ENCODE measurements at places on chromosomes 7 and 10.
A peak's percentile ranks its signal among the peaks of the same experiment; 100 is the strongest.

DNA sequence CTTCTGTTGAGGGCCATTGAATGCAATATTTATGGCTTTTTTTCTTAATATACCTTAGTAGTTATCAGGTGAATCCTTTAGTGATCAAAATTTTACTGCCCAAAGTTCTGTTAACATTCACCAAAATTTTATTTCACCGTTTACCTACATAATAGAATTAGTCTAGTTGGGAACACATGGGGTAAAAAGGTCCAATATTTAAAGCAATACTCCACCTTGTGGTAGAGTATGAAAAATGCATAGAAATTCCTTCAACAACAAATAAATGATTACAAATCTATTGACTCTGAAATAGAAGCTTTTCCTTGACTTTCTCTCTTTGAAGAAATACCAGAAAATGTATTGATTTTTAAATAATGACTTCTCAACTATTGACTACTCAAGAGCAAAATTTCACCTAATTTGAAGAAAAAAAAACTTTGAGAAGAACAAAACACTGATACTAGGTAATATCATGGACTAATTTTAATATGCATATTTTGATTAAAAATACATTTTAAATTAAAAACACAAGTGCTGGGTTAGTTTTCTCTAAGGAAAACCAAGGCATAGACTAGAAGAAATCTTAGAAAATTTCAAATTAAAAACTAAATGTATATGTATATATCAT, 43.3 kb downstream of the POLR1F start:
- no peak for DNase-seq

DNA sequence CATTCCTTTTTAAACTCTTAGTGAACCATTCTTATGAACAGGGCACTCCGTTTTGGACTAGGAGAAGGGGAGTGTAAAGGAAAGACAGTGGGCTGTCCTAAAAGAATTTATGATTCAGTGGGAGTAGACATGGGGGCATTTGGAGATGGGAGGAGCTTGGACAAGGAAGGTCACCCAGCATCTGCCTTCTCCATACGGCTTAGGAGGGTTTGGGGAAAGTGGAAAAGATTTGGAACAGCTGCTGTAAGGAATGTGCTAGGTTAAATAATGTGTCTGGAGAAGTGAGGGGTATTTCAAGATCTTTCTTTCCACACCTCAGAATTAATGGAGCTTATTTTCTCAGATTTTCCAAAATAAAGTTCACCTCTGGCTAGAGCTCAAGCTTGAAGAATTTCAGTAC, 24.0 kb downstream of the SLC35G1 start:
- no peak for DNase-seq

GRCh38 chr7:107387573-107388219, 82.2 kb upstream of the GPR22 start:
- DNase-seq: peak; percentile 57

DNA sequence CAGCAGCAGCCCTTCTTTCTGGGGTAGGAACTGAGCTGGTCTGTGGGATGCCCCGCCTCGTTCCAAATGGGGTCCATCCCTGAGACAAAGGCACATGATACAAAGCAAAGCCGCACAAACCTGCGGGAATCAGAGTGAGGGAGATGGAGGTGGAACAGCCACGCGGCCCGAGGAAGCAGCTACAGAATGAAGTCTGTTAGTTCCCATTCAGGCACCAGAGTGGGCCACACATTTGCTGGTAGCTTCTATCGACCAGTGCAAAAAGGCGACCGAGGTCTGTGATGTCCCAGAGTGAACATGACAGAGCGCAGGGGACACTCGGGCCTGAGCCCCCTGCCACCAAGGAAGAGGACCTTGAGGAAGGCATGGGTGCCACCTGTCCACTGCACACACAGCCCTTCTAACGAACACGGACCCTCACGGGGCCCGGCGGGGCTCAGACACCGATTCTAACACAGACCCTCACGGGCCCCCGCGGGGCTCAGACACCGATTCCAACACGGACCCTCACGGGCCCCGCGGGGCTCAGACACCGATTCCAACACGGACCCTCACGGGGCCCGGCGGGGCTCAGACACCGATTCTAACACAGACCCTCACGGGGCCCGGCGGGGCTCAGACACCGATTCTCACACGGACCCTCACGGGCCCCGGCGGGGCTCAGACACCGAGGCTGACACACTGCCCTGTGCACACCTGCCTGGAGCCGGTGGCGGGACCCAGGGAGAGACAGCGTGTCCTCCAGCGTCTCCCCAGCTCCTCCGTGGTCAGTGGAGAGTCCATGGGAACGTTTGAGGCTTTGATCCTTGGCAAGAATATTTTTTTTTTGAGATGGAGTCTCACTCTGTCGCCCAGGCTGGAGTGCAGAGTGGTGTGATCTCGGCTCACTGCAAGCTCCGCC, 32.8 kb upstream of the FAM20C start:
- no peak for DNase-seq

DNA sequence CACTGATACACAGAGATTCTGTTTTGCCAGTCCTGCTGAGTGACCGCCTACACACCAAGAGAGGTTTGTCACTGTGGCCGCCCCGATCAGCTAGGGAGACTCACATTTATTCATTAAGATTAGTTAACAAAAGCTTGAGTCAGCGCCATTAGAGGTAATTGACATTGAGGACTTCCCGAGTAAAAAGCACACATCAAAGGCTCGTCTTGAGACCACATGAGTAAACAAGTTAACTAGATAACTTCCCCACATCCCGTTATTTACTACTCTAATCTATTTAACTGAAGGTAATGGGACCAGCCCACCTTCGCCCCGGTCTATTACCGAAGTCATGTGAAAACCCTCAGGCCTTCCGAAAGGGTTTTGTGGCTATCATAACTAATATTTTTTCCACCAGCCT, 23.0 kb downstream of the SRRM3 start:
- DNase-seq: no peak

DNA sequence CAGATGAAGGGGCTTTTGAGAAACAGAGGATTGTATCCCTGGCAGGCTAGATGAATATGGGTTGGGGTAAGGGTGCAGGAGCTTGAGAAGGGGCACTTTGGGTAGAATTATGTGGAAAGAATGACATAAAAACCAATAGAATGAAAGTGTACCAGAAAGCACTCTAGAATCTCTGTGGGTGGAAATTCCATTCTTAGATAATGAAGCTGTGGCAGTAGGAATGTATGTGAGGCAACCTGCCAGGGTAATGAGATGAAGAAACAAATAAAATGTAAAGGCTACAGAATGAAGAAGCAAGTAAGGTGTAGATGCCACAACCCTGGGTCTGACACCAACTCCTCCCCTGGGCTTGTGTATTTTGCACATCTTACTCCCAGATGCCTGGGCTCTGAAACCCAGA, 16.8 kb downstream of the NOBOX start:
- DNase-seq: peak; percentile 46

DNA sequence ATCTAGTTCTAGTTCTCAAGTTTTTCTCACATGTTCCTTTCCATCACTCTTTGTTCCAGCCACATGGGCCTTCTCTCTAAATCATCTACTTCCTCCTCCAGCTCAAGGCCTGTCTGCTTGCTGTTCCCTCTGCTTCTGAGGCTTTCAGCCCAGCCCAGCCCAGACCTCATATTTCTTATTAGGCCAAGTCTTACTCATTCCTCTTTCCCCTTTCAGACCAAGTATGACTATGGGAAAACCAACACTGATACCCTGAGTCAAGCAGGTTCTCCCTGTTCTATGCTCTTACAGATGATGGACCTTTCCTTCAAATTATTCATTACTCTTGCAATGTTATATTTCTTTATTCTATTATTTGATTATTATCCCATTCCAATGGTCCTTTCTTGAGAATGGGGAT, 80.3 kb upstream of the SEM1 start:
- no peak for DNase-seq

DNA sequence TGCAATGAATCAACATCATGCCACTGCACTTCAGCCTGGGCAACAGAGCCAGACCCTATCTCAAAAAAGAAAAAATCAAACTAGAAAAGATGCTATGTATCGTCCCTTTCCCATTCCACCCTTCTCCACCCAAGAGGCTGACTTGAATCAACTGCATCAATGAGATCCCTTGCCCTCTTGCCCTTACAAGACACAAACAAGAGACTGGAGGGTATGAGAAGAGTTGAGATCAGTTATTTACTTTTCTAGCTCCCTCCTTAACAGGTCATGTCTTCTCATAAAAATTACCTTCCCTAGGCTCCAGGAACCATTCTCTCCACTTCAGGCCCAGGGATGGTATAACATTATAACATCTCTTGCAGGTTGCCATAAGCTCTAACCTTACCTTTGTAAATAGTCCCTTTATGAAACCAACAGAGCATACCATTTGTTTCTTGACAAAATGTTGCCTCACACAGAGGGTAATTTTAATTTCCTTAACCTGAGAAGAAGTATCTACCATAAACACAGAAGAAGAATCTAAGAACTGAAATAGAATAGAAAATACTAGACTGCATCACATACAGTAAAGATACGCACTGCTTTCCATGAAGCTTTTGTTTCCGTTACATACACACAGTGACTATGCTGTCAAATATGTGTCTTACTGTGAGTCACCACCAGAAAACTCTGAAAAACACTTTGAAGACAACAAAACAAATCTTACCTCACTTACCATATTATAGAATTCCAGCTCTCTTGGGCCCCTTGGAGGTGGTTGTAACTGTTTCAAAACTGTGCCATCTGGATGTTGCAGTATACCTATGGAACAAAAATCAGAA, 30.5 kb downstream of the IPMK start:
- peak; percentile 70 for DNase-seq

DNA sequence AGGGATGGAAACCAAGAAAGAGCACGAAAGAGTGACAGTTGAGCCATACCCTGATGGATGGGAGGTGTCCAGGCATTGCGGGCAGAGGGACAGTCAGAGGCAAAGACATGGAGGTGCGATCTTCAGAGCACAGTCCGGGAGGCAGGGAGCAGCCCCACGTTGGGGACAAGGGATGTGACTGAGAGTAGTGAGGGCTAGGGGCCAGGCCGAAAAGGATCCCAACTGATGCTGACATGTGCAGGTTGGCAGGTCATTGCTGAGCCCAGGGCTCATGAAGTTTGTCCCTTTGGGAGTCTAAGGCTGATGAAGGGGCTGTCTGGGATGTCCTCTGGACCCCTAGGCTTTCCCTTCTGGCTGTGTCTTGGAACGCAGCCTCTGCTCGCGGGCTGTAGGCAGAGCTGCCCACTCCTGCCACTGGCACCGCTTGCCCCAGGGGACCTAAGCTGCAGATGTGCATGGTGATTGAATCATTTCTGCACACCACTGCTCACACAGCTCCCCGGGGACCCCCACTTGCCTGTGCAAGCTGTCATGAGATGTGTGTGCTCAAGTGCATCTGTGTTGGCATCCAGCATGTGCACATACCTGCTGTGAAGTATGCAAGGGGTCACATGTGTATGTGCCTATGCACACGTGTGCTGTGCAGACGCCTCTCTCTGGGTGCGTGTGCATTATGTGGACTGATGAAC, 125.1 kb downstream of the ZMIZ1 start:
- no peak for DNase-seq

DNA sequence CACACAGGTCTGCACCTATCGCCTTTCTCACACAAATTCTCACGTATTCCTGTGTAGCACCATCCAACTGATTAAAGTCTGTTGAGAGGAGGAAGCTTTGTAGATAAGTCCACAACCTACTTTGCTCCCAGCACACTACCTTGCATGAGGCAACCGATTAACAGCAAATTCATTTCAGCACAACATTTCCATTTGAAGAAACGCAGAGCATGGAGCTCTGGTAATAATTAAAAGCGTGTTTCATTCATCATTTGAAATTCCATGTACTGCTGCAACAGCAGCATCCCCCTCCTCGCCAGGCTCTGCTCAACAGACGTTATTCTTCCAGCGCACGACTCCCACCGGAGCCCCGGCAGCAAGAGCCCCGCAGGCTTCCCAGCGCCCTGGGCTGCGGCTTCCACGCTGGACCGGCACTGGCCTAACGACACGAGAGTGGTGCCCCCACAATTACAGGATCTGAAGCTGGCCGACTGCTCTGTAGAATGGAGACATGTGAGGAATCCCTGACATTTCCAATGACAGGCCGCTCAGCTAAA, 118.8 kb downstream of the DIP2C start:
- no peak for DNase-seq

DNA sequence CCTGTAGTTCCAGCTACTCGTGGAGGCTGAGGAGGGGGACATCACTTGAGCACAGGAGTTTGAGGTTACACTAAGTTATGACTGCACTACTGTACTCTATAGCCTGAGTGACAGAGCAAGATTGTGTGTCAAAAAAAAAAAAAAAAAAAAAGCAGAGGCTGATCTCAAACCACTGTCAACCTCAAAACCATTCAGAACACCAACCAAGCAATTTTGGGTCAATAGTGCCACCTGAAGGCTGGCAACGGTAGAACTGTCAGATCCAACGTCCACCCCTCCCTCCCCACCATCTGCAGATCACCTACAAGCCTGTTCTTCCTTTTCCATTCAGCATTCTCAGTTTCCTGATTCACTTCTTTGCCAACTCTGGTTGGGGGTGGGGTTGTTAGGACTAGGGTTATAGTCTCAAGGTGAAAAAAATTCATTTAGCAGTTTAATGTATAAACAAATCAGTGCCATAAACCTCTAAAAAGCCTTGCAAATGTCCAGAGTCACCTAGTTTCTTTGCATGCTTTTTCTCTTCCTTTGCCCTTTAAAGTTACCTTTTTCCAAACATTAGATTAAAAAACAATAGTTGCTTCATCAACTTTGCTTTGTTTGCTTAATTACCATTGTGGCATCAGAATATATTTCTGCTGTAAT, 2.6 kb downstream of the MRPS33 start:
- peak; percentile 62 for DNase-seq

DNA sequence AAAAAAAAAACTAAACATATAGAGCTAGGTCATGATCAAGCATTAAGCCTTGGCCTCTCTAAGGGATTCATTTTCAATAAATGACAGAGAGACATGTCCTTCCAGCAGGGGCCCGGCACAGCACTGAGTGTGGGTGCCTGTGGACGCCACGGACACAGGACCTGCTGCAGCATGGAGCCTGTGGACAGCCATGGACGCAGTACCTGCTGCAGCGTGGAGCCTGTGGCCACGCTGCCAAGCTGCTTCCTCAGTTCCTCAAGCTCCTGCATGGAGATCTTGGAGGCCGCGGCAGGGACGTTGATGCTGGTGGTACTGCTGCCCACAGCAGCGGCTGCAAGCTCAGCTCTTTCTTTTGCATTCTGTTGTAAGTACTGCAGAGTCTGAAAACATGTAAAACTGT, 9.4 kb downstream of the TUBGCP2 start:
- DNase-seq: no peak
